GM23248 (cell line): ENCODE measurements at places on chromosomes 16 and 17.

GRCh38 chr17:29855686-29856085 is 74.3 kb downstream of the SSH2 start:
- DNase-seq, result peak; percentile 69
- H3K27ac ChIP-seq, result peak overlapping the region; percentile 30; the same call in 1 of the 2 replicates
- H3K36me3 ChIP-seq, result no peaks in the 10 kb centered on the region
- peaks cover 34% of the 10 kb centered on the region for H3K4me1 ChIP-seq

GRCh38 chr16:9090101-9090959 is 1.1 kb upstream of the HAPSTR1 start:
- peaks cover 12% of the 10 kb centered on the region for H3K4me1 ChIP-seq
- peaks cover 11% of the 10 kb centered on the region; the same call in 1 of the 2 replicates for H3K36me3 ChIP-seq
- no peaks in the 10 kb centered on the region for H3K27me3 ChIP-seq
- H3K27ac ChIP-seq, result peak overlapping the region; percentile 71
- H3K4me3 ChIP-seq, result peak overlapping the region; percentile 80

DNA sequence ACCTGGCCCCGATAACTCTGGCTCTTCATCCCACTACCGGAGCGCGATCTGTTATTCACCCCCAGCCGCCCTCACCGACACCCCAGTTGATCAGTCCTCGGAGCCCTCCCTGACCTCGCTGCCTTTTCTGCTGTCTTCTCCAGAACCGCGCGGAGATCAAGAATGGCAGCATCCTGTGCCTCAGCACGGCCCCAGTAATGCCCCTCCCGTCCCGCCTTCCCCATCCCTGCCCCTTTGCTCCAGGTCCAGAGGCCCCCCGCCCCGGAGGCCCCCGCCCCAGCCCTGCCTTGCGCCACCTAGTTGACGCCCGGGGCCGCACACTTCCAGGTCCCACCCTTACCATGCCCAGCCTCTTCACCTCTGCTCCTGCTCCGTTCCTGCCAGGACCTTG is 872 bp downstream of the ELMO3 start:
- H3K4me3 ChIP-seq, result no peak overlapping the region
- peaks cover 19% of the 10 kb centered on the region; the same call in 1 of the 2 replicates for H3K36me3 ChIP-seq
- DNase-seq, result no peak
- no peaks in the 10 kb centered on the region for H3K4me1 ChIP-seq

DNA sequence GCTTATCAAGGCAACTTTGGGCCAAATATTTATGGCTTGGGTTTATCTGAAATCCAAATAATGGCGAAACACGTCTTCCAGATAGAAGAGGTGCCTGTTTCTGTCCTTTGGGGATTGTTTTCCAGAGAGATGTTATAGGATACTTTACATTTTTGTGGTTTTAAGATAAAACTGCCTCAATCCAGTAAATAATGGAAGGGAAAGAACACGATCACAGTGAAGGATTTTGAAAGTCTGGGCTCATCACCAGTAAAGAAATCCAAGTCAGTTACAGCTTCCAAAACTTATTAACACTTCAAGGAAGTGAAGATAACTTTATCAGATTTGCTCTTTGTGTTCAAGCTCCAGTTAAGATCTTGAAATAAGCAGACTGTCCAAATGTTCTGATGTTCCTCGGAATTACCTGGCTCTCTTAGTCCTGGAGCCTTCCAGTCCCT is 30.1 kb downstream of the DNAH2 start:
- no peaks in the 10 kb centered on the region for H3K27me3 ChIP-seq
- no peaks in the 10 kb centered on the region for H3K36me3 ChIP-seq
- H3K4me1 ChIP-seq, result peaks cover 59% of the 10 kb centered on the region
- peak; percentile 63 for DNase-seq

GRCh38 chr16:27624154-27625049 is 74.5 kb downstream of the KATNIP start:
- no peak overlapping the region for H3K4me3 ChIP-seq
- H3K27ac ChIP-seq, result no peak overlapping the region
- DNase-seq, result no peak
- no peaks in the 10 kb centered on the region for H3K36me3 ChIP-seq
- 0 out of 2 replicates have a peak, but pooled peaks cover 3% of the 10 kb centered on the region for H3K4me1 ChIP-seq

GRCh38 chr16:84913315-84913714 is 93.5 kb downstream of the CRISPLD2 start:
- H3K36me3 ChIP-seq, result no peaks in the 10 kb centered on the region
- no peak for DNase-seq
- no peak overlapping the region for H3K4me3 ChIP-seq

DNA sequence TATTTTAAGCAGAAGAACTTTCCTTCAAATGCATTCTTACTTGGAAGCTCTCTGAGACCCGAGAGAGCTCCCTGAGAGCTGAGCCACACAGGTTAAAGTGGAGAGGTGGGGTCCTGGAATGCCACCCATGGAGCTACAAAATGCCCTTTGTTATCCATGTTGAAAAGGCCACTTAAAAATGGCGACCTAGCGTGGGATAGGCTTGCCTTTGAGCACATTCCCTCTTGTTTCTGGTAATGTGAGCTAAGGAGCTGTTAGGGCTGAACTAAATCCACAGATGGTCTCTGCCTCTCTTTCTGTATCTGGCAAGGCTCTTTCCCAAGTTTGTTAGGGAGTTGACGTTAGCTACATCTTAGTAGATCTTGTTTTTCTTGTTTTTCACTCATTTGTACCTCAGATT is 171.6 kb downstream of the SNX29 start:
- no peaks in the 10 kb centered on the region for H3K27me3 ChIP-seq
- H3K4me3 ChIP-seq, result no peak overlapping the region
- H3K27ac ChIP-seq, result no peak overlapping the region
- no peaks in the 10 kb centered on the region for H3K36me3 ChIP-seq

DNA sequence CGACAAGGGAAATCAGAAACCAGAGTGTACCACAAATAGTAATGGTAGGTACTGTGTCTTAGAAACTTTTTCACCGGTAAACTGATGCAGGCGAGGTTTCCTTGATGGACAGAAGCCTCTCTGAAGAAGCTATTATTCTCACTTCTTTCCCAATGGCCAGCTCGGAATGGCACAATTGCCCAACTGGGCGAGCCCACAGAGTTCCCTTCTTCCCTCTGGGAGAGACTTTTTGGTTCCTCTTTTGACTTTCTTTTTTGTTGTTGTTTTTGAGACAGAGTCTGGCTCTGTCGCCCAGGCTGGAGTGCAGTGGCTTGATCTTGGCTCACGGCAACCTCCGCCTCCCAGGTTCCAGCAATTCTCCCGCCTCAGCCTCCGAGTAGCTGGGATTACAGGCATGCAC is 16.9 kb downstream of the SLC43A2 start:
- H3K27ac ChIP-seq, result no peak overlapping the region
- H3K27me3 ChIP-seq, result no peaks in the 10 kb centered on the region
- H3K36me3 ChIP-seq, result no peaks in the 10 kb centered on the region
- H3K4me3 ChIP-seq, result no peak overlapping the region
- peaks cover 5% of the 10 kb centered on the region; the same call in 1 of the 2 replicates for H3K4me1 ChIP-seq
- no peak for DNase-seq

DNA sequence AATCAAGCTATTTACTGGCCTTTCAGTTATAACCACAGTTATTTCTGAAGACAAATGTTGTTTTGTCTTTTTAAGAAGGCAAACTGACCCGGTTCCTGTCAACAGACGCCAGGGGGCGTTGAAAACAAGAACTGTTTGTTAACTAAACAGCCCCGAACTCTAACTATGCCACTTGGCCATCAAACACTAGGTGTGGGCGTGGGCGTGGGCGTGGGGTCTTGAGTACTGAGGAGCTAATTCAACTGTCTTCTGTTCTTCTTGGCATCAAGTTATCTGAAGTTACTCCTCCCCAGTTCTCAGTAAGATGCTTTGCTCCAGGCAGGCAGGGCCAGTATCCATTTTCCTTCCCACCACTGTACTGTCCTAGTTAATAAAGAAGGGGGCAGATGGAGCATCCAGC is 63.3 kb upstream of the MTMR4 start:
- no peak overlapping the region for H3K27ac ChIP-seq
- H3K27me3 ChIP-seq, result no peaks in the 10 kb centered on the region
- peaks cover 7% of the 10 kb centered on the region for H3K4me1 ChIP-seq

- H3K4me1 ChIP-seq, result peaks cover 23% of the 10 kb centered on the region
- H3K4me3 ChIP-seq, result peak overlapping the region; percentile 79
- H3K27me3 ChIP-seq, result no peaks in the 10 kb centered on the region
- H3K36me3 ChIP-seq, result no peaks in the 10 kb centered on the region
Measured at GRCh38 chr17:67245694-67246402, 852 bp upstream of the HELZ start.

DNA sequence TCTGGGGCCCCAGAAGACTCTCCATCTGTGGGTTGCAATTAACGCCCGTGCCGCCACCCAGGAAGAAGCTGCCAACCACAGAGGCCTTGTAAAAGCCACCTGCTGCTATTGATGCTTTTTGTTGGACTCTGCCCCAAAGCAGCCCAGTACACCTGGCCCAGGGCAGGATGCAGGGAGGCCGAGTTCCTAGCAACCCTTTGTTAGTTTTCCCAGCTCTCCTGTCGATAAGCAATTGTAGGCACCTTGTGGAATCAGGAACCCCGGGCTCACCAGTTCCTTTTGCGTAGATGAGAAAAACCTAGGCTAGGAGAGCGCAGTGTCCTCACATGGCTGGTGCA is 103.3 kb downstream of the ABCC6 start:
- no peak for DNase-seq
- H3K27me3 ChIP-seq, result no peaks in the 10 kb centered on the region
- H3K36me3 ChIP-seq, result peaks cover 38% of the 10 kb centered on the region

GRCh38 chr16:46897471-46897870 is 13.3 kb downstream of the GPT2 start:
- H3K4me1 ChIP-seq, result peaks cover 12% of the 10 kb centered on the region
- H3K27me3 ChIP-seq, result no peaks in the 10 kb centered on the region
- DNase-seq, result no peak
- H3K4me3 ChIP-seq, result no peak overlapping the region
- H3K36me3 ChIP-seq, result no peaks in the 10 kb centered on the region

DNA sequence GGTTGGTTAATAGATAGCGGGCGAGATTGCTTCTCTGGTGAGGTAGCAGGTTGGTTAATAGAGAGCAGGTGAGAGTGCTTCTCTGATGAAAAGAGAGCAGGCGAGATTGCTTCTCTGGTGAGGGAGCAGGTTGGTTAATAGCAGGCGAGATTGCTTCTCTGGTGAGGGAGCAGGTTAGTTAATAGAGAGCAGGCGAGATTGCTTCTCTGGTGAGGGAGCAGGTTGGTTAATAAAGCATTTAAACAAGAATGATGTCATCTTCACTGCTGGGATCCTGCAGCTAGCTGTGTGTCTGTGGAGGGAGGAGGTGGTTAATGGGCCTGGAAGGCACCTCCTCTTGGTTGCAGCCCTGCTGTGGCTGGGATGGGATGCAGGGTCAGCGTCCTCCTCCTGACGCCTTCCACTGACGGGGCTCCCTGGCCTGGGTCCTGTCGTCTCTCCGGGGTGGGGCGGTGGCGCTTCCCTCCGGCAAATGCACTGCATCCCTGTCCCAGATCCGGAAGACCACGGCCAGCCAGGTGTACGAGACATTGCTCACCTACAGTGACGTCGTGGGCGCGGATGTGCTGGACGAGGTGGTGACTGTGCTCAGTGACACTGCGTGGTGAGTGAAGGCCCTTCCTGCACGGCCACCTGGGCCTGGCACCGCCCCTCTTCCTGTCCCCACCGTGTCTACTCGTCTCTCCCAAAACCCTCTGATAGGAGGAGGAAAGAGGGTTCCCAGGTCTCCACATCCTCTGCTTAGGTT is 99.2 kb upstream of the ZNF750 start:
- H3K27ac ChIP-seq, result no peak overlapping the region

- no peak overlapping the region for H3K27ac ChIP-seq
- no peaks in the 10 kb centered on the region for H3K36me3 ChIP-seq
- H3K4me1 ChIP-seq, result no peaks in the 10 kb centered on the region
- H3K27me3 ChIP-seq, result no peaks in the 10 kb centered on the region
- no peak overlapping the region for H3K4me3 ChIP-seq
Measured at GRCh38 chr17:18141210-18141803, 32.8 kb downstream of the MYO15A start.
